ENCODE measurements at places on chromosomes 16 and 17.

DNA sequence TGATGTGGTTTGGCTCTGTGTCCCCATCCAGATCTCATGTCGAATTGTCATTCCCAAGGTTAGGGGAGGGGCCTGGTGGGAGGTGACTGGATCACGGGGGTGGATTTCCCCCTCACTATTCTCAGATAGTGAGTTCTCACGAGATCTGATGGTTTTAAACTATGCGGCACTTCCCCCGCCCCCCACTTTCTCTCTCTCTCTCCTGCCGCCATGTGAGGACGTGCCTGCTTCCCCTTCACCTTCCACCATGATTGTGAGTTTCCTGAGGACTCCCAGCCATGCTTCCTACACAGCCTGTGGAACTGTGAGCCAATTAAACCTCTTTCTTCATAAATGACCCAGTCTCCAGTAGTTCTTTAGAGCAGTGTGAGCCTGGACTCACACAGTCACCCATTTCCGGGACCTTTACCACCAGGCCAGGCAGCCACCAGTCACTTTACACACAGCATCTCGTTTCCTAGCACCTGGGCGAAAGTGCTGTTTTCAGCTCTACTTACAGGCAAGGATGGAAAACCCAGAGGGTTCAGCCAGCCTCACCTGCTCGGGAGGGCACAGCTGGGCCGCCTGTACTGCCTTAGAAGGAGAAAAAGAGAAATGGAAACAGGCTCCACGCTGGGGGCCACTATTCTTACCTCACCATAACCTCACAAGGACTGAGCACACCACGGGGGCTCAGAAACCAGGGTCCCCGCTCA is 13.8 kb upstream of the ZC3H18 start:
- DNase-seq, result no peak

DNA sequence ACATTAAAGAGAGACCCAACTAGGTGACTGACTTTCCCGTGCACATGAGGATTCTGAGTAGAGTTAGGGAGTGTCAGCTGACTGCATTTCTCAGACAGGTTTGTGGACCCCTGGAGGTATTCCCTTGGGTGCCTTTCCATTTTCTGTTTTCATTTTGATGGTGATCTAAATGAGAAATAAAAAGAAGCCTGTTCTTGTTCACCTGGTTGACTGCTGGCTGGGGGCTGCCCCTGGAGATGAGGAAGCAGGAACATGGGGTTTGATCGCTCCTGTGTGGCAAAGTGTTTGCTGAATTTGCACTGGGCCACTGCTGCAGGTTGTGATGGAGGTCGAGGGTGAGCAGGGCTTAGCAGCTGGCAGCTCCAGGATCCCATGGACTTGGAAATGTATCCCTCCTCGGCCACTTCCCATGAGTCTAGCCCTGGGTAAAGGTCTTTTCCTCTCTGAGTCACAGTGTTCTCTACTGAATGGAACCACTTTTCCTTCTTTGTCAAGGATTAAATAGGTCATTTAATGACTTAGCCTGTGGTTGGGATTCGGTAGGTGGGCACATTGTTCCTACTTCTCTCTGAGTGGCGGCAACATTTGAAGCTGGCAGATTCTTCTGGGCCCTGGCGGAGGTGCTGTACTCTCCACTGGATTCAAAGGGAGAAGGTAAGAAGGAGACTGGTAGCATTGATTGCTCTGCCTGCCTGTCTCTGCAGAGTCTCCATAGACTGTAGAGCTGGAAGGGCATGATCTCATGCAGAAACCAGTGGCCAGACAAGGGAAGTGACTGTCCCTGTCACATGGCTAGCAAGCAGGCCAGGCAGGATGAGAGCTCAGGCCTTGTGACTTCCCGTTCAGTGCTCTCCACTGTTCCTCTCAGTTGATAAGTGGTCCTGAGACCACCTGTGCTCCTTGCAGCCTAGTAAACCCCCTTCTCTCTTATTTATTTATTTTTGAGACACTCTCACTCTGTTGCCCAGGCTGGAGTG is 17.9 kb downstream of the SNX29 start:
- peak; percentile 33 for DNase-seq

DNA sequence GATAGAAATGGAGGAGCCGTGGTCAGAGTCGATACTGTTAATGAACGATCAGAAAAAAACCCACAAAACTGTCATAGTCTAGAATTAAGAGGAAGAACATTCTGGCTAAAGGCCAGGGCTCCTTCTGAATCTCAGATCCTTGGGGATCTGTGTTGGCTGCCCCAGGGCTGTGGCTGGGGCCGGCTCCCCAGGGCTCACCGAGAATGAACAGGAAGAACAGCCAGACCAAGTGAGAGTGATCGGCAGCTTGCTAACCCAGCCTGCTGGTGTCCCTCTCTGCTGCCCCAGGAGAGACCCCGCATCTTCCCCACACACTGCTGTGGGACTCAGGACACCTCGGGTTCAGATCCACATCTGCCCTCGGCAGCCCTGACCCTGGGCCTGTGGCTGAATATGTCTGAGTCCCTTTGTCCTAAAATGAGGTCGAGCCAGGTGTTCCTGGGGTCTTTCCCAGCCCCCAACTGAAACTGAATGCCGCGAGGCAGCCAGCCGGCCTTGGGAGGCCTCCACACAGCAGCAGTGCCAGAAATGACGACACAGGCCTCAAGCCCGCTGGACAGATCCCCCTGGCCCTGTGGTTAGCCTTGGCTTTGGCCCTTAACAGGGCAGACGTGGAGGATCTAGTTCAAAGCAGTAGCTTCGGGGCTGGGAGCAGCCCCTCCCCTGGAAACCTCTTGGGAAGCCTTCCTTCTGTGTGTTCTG is 23.9 kb upstream of the CLEC18A start:
- DNase-seq, result peak; percentile 83

DNA sequence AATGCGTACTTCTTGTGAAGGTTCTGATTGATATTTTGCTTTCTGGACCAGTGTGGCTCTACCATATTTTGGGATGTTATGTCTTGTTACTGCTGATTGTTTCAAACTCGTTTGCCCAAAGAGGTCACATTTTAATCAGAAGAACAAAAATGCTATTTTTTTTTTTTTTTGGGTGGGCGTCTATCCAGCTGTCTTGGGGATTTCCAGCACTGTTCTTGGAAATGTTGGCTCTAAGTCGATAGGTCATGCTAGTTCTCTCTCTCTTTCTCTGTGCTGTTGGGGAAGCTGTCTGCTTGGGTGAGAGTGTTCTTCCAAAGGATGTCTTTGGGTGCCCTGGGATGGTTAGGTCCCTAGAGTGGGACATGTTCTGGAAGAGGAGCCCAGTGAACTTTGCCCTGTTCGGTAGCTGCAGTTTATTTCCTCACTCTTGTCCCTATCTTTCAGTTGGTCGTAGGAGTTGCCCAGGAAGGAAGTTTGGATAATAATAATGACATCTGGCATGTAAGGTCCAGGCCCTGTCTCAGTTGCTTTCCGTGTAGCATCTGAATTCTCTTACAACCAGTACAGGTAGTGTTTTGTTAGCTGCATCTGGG is 2.9 kb downstream of the IRF8 start:
- no peak for DNase-seq

- DNase-seq, result no peak
These were observed 49.3 kb downstream of the CMIP start for GRCh38 chr16:81493755-81494433.

DNA sequence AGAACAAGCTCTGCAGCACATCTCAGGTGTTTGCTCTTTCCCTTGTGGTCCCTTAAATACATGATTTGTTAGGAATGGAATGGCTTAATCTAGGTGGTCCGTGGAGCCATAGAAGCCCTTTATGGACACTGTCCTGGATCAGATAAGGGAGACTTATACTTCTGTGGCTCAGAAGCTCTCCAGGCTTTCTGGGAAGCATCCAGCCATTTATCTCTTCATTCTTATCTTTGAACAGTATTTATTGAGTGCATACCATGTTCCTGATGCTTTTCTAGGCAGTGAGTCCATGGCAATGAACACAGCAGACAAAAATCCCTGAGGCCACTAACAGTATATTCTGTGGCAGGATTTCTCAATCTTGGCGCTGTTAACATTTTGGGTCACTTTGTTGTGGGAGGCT is 474.5 kb upstream of the EEF2KMT start:
- no peak for DNase-seq

DNA sequence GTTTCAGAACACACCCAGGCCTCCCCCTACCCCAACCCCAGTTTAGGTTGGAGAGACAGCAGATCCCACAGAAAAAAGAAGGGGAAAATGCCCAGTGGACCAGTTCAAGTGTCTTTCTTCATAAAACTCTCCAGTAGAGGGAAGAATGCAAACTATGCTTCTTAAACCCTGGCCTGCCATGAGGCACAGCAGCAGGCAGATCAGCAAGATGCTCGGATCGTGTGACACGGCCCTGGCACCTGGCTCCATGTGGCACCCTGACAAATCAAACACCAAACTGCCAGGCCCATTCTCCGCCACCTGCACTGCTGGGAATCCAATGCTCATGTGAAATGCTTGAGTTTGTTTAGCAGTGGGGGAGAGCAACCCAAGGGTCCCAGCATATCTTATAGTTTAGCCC is 166.8 kb downstream of the SOX9 start:
- DNase-seq, result no peak

DNA sequence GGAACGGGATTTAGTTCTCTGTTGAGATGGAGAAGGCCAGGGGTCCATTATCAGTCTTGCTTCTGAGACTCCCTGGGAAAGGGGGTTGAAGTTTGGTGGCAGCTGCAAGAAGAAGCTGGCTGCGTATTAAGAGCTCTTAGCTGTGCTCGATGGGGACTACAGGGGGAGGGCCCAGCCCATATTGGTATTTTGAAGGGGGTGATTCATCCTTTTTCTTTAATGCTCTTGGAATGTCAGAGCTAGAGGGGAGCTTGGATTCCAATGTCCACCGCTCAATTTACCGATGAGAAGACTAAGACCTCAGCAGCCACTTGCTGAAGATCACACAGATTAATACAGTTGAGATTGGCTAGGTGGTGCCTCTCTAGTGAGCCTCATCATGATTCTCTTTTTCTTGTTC is 5.0 kb downstream of the NOG start:
- DNase-seq, result no peak

DNA sequence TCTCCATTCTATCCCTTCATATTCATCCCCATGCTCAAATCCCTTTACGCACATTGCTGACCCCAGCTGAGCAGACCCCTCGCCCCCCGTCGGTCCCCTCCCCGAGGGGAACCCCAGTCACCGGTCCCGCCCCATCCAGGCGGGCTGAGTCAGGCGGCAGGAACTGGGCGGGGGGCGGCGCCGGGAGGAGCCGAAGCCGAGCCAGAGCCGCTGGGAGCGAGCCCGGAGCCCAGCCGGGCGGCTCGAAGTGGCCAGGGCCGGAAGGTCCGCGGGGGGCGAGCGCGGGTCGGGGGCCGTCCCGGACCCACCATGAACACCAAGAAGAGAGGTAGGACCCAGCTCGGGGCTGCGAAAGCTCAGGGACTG is 8.6 kb downstream of the RIPOR1 start:
- DNase-seq, result peak; percentile 84

DNA sequence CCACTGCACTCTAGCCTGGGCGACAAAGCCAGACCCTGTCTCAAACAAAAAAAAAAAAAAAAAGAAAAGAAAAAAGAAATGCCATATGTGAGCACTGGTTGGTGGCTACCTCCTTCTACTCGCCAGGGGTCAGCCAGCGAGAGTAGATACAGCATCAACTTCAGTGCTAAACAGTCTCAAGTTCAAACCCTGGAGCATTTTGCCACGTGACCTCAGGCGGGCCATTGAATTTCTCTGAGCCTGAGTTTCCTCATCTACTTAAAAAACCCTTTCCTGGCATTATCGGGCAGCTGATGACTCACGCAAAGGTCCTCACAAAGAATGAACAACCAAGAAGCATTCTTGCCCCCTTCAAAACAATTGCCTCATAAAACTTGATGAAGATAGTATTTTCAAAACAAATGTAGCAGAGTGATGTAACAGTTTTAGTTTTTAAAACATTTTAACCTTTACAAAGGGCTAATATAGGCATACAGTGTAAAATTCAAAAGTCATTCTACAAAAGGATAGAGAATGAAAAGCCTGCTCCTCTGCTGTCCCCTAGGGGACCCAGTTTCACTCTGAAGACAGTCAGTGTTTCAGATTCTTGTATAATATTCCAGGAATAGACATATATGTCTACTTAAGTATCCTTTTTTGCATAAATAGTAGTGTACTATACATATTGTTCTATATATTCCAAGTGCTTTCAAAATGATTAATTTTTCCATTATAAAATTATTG is 28.4 kb downstream of the DNAH2 start:
- DNase-seq, result peak; percentile 41

DNA sequence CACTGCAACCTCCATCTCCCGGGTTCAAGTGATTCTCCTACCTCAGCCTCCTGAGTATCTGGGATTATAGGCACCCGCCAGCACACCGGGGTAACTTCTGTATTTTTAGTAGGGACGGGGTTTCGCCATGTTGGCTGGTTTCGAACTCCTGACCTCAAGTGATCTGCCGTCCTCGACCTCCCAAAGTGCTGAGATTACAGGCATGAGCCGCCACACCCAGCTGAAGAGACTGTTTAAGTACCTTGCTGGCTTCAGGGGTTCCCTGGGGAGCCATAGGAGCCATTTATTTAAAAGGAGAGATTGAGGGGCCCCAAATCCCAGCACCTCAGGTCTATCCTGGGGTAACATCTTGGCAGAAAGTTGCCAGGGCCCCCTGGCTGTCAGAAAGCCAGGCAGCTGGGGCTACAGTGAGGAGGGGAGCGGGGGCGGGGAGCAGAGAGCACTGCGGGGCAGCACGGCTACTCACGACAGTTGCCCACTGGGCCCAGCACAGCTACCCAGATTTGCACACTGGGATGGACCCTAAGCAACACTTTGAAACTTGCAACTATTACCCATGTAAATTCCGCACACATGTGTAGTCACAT is 1.6 kb downstream of the SNAI3 start:
- no peak for DNase-seq

- no peak for DNase-seq
These were observed 2.5 kb downstream of the KNOP1 start for GRCh38 chr16:19715566-19715965.

GRCh38 chr17:43784068-43784467 is 3.8 kb downstream of the CFAP97D1 start:
- no peak for DNase-seq

DNA sequence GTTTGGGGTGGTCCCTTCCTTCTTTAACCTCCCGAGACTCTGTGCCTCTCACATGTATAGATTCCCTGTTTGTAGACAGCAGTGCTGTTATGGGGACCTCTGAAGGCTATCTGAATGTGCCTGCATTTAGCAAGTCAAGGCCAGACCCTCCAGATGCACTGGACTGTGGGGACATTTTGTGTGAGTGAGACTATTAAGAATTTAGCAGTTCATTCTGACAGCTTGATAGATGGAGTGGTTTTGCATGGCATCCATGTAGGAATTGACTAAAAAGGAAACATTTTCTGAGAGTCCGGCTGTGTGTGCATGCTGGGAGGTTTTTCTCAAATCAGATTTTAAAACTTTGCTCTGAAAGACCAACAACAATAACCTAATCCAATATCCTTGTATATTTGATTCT is 226.3 kb downstream of the MSI2 start:
- no peak for DNase-seq

GRCh38 chr17:4490637-4491061 is 8.0 kb upstream of the SPNS2 start:
- DNase-seq, result no peak

- peak; percentile 50 for DNase-seq
These were observed 1.9 kb upstream of the CPD start for GRCh38 chr17:30376621-30377452.

Data from left cardiac atrium (tissue), 4 donors.